GM23248 (cell line): ENCODE measurements at places on chromosomes 7 and 10. TPM values are rescaled to one million over a fixed set of nuclear protein-coding genes. Genes with fewer than 3 reads are reported as not detected.

The CCDC172 gene
- not detected in 2 replicates for total RNA-seq

The GARS1 gene
- total RNA-seq = 232 and 313 TPM in 2 replicates

The CDNF gene
- total RNA-seq = 0.32 and 1.0 TPM in 2 replicates

DNA sequence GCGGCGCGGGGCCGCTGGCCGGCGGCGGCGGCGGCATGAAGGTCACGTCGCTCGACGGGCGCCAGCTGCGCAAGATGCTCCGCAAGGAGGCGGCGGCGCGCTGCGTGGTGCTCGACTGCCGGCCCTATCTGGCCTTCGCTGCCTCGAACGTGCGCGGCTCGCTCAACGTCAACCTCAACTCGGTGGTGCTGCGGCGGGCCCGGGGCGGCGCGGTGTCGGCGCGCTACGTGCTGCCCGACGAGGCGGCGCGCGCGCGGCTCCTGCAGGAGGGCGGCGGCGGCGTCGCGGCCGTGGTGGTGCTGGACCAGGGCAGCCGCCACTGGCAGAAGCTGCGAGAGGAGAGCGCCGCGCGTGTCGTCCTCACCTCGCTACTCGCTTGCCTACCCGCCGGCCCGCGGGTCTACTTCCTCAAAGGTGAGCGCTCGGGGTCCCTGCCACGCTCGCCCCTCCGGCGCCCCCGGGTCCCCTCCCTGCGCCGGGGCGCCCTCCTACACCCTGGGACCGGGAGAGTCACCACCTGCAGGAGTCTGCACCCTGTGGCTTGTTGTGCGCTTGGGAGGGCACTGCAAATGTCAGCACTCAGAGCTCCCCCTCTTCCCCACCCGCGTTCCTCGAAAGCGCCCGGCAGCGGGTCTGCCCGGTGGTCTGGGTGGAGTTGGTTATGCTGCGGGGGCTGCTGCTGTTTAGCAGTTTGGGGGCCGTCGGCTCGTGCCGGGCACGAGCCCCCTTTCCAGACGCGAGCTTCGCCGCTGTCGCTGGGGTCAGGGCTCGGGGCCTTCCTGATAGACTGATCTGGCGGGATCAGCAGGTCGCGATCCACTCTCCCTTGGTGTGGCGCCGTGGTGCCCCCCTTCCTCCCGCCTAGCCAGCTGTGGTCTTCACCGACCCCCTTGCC lies 627 bp downstream of the DUSP5 start:
- no peaks in the 10 kb centered on the region for H3K36me3 ChIP-seq
- H3K4me1 ChIP-seq = peaks cover 36% of the 10 kb centered on the region
- peak overlapping the region; percentile 83 for H3K4me3 ChIP-seq
- H3K27ac ChIP-seq = peak overlapping the region; percentile 95
- DNase-seq = peak; percentile 87

The TRIM56 gene
- total RNA-seq = 10.3 and 11.0 TPM in 2 replicates

The EGFR gene
- total RNA-seq = 53.5 and 55.0 TPM in 2 replicates

The TRIM50 gene
- not detected in 2 replicates for total RNA-seq

The INTS15 gene
- 14.4 and 17.9 TPM in 2 replicates for total RNA-seq
